Amniotic epithelial cell (primary cell): ENCODE measurements at places on chromosomes 13 and 19.

DNA sequence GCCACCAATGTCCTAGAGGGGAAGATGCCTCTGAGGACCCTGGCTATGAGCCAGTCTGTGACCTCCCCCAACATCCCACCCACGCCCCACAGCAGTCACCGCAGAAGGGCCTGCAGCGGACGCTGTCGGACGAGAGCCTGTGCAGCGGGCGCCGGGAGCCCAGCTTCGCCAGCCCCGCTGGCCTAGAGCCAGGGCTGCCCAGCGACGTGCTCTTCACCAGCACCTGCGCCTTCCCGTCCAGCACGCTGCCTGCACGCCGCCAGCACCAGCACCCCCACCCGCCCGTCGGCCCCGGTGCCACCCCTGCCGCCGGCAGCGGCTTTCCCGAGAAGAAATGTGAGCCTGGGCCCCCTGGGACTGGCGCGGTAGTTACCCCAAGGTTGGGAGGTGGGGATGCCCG lies 30.6 kb downstream of the DPF1 start:
- no peak for DNase-seq

- DNase-seq: peak; percentile 72
Observed at GRCh38 chr13:39612023-39612637, 9.1 kb upstream of the LHFPL6 start.

GRCh38 chr13:113647351-113648215 lies 10.4 kb downstream of the ATP4B start:
- DNase-seq: no peak

DNA sequence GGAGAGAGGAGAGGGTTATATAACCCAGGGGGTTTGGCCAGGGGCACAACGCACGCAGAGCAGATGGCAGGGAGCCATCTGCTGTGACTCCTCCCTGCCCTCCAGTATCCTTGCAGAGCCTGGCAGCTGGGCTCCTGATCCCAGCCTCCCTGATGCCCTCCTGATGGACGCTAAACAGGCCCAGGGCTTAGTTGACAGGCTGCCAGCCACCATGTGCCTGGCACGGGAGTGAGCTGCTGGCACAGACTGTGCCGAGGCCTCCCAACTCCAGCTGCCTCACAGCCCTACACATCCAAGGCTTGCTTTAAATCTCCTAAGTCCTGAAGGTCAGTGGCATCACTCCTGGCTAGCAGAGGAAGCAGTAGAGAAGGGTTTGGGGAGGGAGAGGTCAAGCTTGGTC lies 16.7 kb downstream of the SYDE1 start:
- peak; percentile 29 for DNase-seq

GRCh38 chr13:99074693-99075092 lies 96.8 kb upstream of the DOCK9 start:
- DNase-seq: no peak

DNA sequence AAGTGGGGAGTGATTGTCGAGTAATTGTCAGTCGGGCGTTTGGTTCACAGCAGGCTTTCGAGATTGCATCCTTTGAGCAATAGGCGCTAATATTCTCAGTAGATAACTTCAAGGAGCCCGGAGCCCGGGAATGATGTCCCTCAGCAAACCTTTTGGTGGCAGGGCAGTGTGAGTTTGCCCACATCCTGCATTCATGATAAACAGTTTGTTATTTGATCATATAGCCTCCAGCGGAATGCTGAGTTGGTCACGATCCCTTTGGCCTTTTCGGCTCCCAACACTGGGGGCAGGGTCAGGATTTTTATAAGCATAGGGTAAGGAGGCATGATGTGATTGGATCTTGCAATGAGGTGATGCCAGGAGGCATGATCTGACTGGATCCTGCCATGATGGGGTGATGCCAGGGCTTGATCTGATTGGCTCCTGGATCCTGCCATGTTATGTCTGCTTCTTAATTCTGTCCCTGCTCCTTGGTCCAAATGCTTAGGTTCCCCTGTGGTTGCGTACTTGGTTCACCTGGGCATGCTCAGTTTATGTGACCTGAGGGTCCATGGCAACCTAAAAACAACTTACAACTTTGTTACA lies 38.2 kb upstream of the IGSF23 start:
- no peak for DNase-seq

- DNase-seq: no peak
Observed at GRCh38 chr19:35279985-35280821, 2.1 kb upstream of the HAMP start.

DNA sequence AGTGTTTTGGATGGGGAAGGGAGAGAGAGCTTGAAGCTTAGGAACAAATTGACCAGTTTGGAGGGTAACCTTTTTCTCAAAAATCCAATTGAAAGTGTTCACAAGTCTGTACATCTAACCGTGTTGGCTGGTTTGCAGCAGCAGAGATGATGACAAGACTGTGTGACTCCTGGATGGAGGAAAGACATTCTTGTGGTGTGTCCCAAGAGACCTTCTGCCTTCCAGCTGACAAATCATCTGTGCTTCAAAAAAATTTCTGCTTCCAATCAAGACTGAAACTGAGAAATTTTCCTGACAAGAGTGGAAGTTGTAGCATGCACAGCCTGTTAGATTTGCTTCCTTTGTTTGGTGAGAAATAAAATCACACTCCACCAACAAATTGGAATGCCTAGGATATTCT lies 56.2 kb downstream of the LACC1 start:
- DNase-seq: no peak

DNA sequence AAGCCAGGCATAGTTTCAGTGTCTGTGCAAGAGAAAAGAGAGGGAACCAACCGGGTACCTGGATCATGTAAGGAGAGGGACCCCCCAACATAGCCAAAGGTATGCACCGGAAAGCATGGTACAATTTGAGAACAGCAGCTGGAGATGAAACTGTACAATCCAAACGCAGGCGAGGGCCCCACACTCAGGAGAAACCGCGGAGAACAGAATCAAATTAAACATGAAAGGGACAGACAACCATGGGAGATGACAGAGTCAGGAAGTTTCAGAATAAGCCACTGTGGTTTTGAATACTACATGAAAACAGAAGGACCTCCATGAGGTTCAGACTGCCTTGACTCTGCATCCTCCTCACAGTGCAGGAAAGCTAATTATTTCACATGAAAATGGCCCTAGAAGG lies 62.9 kb upstream of the SPATA13 start:
- DNase-seq: no peak

- DNase-seq: no peak
Observed at GRCh38 chr19:55483706-55484592, 1.0 kb upstream of the NAT14 start.

GRCh38 chr19:51386882-51387520 lies 773 bp downstream of the LIM2 start:
- no peak for DNase-seq

DNA sequence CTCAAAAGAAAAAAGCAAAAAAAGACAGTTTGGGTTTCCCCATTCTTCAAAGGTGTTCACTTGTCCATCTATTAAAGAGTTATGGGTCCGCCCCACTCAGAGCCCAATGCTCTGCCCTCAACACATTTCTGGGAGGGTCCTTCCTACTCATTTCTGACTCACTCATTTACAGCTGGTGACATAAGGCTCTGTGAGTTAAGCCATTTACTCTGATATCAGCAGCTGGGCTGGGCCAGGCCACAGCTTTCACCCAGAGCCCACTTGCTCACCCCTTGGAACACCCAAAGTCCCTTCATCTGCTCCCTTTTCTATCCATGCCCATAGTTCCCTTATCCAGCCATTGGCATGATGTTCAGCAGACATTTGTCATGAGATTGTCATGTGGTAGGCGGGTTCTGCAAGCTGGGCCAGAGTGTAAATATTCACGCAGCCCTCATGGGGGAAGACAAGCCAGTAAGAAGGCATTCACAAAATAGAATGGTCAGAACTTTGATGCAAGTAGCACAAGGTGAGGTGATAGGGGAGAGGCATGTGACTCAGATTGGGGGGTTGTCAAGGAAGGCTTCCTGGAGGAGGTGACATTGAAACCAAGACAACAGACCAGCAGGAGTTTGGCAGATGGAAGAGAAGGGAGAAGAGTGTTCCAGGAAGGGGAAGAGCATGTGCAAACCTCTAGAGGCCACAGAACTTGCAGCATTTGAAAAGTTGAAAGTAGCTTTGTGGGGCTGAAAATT lies 5.9 kb downstream of the MAST1 start:
- DNase-seq: no peak

DNA sequence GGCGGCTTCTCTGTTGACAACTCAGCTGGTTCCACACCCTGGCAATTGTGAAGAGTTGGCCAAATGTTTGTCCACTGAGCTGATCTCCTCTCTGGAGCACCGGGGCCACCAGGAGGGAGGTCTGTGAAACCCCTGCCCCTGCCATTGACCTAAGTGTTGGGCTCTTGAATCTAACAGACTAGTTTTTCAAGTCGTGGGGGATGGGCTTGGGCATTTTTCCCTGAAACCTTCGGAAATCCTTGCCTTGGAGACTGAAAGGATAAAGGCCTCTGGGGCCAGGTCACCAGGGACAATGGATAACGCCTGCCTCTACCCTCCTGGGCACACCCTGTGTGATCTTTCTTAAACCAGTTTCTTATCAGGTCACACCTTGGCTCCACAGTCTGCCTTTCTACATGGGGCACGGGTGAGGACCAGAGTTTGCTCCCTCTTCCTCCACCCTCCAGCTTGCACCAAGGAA lies 881 bp downstream of the GEMIN7 start:
- DNase-seq: no peak

GRCh38 chr13:104106705-104107393 lies 1040.6 kb upstream of the SLC10A2 start:
- DNase-seq: no peak

GRCh38 chr13:42035905-42036521 lies 12.4 kb upstream of the DGKH start:
- no peak for DNase-seq

DNA sequence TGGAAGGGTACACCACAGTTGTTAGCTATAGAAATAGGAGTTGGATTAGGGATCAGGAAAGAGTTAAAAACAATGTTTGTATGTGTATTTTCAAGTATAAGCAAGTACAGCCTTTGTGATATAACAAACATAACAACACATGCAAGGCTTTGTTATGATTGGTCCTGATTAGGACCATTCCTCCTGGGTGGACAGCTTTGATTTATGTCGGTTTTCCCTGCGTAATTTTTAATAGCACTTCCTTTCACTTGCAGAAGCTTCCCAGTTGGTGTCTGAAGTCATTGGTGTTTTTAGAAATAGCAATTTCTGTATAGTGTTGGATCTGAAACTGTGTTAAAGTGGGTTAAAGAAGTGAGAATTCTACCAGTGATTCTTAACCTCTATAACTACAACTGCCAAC lies 10.0 kb downstream of the FNDC3A start:
- peak; percentile 5 for DNase-seq

GRCh38 chr19:18194554-18195238 lies 1.7 kb downstream of the MPV17L2 start:
- peak; percentile 37 for DNase-seq

DNA sequence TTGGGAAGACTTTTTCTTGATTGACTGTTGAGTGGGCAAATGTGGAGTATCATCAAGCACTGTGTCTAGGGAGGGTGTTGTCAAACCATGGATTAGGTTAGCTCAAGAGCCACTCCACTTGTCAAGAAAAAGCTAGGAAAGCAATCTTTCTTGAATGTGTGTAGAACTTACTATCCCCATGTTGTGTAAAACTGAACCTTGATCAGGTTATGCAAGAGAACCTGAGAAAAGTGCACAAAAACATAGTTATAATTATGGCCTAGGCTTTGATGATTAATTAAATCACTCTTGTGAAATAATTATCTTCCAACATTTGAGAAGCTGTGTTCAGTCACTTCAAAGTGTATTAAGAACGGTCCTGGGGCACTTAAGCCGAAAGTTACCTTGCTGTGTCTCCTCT lies 238.2 kb upstream of the OBI1 start:
- DNase-seq: no peak

GRCh38 chr13:24233351-24233901 lies 72.9 kb downstream of the SPATA13 start:
- DNase-seq: peak; percentile 51

- no peak for DNase-seq
Observed at GRCh38 chr13:93899981-93900380, 579.5 kb downstream of the DCT start.

- peak; percentile 41 for DNase-seq
Observed at GRCh38 chr19:1864480-1865171, 1.2 kb upstream of the KLF16 start.

DNA sequence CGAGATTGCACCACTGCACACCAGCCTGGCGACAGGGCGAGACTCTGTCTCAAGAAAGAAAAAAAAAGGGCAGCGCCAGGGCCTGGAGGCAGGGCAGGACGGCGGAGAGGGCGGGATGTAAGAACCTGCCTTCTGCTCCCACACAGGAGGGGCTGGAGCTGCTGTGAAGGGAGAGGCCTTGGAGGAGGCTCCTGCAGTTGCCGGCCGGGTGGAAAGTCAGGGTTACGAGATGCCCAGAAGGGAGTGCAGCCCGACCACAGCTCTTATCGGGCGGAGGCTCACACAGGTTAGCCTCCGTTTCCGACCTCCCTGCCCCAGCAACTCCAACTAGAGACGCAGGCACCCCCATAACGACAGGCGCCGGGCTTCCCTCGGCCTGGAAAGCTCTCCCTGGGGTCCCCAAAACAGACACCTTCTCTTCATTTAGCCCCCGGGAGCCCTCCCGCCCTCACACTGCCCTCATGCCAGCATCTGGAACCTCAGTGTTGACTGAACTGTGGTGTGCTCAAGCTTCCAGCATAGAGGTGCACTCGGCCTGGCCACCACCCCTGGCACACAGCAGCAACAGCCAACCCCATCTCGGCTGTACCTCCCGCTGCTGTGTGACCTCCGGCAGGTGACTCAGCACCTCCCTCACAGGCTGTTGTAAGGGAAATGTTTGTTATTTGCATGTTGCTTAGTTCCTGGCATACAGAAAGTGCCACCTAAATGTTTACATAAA lies 1.4 kb downstream of the PLPP2 start:
- peak; percentile 63 for DNase-seq

GRCh38 chr19:38036707-38037611 lies 130.0 kb downstream of the SIPA1L3 start:
- DNase-seq: no peak

DNA sequence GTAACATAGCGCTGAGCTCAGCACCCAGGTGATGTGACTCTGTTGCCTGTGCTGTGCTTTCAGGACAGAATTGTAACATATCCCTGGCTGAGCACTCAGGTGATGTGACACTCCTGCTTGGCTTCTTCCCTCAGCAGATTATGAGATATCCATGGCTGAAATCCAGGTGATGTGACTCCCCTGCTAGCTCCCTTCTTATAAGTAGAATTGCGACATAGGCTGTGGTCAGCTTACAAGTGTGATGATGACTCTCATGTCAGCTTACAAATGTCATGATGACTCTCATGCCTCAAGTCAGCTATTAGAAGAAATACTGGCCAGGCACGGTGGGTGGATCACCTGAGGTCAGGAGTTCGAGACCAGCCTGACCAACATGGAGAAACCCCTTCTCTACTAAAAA lies 14.3 kb upstream of the ZNF429 start:
- peak; percentile 22 for DNase-seq
